ENCODE measurements at places on chromosomes 13 and 19.

DNA sequence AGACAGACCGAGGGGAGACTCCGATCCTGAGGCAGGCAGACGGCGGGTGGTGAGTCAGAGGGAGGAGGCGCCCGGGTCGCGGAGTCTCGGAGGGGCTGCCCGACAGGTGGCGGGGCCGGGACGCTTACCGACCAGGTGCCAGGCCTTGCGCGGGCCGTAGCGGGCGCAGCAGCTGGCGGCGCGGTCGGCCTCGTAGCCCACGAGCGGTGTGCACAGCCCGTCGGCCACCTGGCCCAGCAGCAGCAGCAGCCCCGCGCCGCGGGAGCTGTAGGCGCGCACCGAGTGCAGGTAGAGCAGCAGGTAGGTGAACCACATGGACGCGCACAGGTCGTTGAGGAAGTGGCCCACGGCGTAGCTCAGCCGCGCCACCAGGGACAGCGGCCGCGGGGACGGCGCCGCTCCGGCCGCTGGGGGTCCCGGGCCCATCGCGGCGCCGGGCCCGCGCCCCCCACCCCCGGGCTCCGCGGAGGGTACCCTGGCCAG is 367 bp downstream of the MFSD12 start:
- H3K27ac ChIP-seq = peak overlapping the region; percentile 81
- H3K27me3 ChIP-seq = no peaks in the 10 kb centered on the region
- H3K4me1 ChIP-seq = peaks cover 60% of the 10 kb centered on the region
- H3K4me3 ChIP-seq = peak overlapping the region; percentile 89

DNA sequence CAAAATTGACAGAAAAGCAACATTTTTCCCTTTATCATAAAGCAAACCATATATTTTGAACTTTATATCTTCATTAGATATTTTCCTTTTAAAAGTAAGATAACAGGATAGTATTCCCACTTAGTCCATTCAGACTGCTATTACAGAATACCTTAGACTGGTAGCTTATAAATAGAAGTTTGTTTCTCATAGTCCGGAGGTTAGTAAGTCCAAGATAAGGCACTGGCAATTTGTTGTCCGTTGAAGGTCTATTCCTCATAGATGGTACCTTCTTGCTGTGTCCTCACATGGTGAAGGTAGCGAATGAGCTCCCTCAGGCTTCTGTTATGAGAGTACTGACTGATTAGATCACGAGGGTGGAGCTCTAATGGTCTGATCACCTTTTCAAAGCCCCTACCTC is 70.4 kb downstream of the ZMYM2 start:
- peaks cover 60% of the 10 kb centered on the region for H3K36me3 ChIP-seq
- no peak overlapping the region for H3K4me3 ChIP-seq
- H3K4me1 ChIP-seq = peaks cover 13% of the 10 kb centered on the region

DNA sequence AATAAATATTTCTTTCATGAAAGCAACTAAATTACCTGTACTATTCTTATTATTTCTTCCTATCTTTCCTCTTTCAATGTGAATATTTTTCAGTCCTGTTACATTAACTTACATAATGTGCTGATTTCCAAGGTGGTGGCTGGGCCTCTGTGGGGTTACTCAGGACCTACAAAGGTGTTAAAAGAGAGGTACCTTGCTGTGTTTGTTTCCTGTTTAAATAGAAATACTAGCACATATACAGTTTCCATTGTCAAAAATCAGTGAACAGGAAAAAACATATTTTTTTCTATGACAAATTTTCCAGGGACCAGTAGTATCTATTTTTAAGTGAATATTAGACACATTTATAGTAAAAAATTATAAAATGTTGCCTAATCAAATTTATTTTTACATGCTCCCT is 8.7 kb upstream of the PCDH9 start:
- no peaks in the 10 kb centered on the region for H3K4me1 ChIP-seq
- no peaks in the 10 kb centered on the region for H3K36me3 ChIP-seq
- no peaks in the 10 kb centered on the region for H3K27me3 ChIP-seq

DNA sequence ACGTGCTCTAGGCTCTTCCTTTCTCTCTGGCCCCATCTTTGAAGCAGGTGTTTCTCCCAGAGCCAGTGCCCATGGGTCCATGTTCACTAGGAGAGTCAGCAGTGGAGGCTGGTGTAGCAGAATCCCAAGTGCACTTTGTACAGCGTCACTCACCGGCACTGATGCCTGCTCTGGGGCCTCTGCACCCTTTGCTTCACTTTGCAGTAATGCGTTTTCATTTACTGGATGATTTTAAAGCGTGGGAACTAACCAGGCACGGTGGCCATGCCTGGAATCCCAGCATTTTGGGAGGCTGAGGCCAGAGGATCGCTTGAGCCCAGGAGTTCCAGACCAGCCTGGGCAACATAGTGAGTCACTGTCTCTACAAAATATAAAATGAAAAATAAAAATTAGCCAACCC is 30.7 kb downstream of the SLC25A42 start:
- H3K36me3 ChIP-seq = peaks cover 32% of the 10 kb centered on the region
- no peaks in the 10 kb centered on the region for H3K4me1 ChIP-seq
- H3K27me3 ChIP-seq = no peaks in the 10 kb centered on the region
- no peak overlapping the region for H3K27ac ChIP-seq
- DNase-seq = no peak
- no peak overlapping the region for H3K4me3 ChIP-seq

DNA sequence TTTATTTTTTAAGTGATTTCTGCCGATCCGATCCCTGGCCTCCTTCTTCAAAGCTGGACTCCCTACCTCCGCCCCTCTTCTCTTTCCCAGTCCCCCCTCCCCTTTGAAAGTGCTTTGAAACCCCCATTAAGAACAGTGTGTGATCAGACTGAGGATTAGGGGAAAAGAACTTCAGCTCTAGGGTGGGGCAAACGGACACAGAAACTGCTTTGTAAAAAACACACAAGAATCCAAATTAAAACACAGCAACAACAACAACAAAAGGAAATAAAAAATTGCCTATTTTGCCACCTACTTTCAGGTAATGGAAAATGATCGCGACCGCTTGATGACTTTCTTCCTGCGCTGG is 1.4 kb downstream of the SPRY2 start:
- no peak overlapping the region for H3K4me3 ChIP-seq
- no peak for DNase-seq

- H3K27me3 ChIP-seq = peaks cover 8% of the 10 kb centered on the region
- peaks cover 16% of the 10 kb centered on the region for H3K4me1 ChIP-seq
- DNase-seq = no peak
- peak overlapping the region; percentile 84 for H3K27ac ChIP-seq
Observed at GRCh38 chr13:42039457-42039945, 8.9 kb upstream of the DGKH start.

DNA sequence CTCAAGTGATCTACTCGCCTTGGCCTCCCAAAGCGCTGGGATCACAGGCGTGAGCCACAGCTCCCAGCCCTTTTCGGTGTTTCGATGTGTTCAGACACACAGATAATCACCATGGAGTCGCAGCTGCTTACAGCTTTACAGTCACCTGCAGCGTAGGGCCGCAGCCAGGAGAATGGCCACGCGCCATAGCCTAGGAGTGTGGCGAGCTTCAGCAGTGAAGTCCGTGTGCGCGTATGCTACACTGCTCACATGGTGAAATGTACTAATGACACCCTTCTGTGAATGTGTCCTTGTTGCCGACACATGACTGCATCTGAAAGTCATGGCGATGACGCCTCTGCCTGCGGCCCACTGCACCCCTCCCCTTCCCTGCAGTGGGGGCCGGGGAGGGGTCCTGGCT is 23.6 kb downstream of the AP3D1 start:
- no peaks in the 10 kb centered on the region for H3K4me1 ChIP-seq
- peaks cover 68% of the 10 kb centered on the region for H3K36me3 ChIP-seq
- no peak overlapping the region for H3K27ac ChIP-seq
- H3K27me3 ChIP-seq = no peaks in the 10 kb centered on the region

DNA sequence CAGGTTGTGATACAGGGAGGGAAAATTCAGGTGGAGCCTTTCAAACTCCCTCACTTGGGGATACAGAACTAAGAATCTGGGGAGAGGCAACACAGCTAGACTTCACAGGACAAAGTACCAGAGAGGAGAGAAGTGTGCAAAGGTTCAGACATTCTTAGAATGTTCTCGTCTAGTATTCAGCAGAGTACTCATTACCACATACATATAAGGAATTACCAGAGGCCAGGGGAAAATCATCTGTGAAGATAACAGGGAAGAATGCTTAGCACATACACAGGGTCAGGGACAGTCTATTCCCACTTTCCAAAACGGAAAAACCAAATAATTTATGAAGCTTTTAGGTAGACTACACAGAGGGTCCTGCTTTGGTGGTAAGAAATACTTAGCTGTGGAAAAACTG is 58.1 kb downstream of the TRPC4 start:
- no peaks in the 10 kb centered on the region for H3K4me1 ChIP-seq
- no peak overlapping the region for H3K4me3 ChIP-seq
- H3K36me3 ChIP-seq = no peaks in the 10 kb centered on the region
- no peak for DNase-seq

DNA sequence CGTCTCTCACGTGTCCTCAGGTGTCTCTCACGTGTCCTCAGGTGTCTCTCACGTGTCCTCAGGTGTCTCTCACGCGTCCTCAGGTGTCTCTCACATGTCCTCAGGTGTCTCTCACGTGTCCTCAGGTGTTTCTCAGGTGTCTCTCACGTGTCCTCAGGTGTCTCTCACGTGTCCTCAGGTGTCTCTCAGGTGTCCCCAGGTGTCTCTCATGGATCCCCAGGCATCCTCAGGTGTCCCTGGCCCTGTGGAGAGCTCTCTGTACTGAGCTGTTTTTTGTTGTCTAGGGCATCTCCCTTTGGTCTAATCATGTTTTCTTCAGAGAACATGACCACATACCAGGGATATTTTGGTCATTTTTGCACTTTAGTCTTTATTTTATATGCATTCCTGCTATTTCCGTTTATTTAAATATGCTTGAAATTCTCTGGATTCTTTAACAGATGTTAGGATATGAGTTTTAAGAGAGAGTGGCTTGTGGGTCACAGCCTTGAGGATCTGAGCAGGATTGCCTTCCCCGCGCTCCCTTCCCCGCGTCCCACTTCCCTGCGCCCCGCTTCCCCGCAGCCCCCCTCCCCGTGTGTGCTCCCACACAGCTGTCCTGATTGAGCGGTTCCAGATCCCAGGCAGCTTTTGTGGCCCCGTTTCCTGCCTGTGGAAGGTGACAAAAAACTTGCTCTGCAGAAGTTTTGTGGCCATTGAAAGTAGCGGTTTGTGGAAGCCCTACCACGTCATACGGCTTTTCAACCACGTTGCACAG is 31.9 kb downstream of the ATP4B start:
- DNase-seq = no peak
- no peak overlapping the region for H3K4me3 ChIP-seq
- no peaks in the 10 kb centered on the region for H3K27me3 ChIP-seq
- no peaks in the 10 kb centered on the region for H3K4me1 ChIP-seq

DNA sequence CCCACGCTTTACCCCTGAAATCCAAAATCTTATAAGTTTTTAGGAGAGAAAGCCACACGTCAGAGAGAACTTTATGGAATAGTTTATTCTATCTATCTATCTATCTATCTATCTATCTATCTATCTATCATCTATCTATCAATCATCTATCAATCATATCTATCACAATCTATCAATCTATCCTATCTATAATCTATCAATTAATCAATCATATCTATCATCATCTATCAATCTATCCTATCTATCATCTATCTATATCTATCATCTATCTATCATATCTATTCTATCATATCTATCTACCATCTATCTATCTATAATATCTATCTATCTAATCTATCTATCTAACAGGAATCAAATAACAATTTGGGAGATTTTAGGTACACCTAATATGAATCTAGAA is 115.1 kb downstream of the FGF9 start:
- no peak for DNase-seq
- no peaks in the 10 kb centered on the region for H3K4me1 ChIP-seq
- H3K36me3 ChIP-seq = no peaks in the 10 kb centered on the region
- H3K4me3 ChIP-seq = no peak overlapping the region
- H3K27ac ChIP-seq = no peak overlapping the region
- H3K27me3 ChIP-seq = no peaks in the 10 kb centered on the region

- no peak for DNase-seq
- H3K27ac ChIP-seq = no peak overlapping the region
- H3K4me3 ChIP-seq = no peak overlapping the region
Observed at GRCh38 chr19:28466107-28467045, 746.6 kb downstream of the UQCRFS1 start.

DNA sequence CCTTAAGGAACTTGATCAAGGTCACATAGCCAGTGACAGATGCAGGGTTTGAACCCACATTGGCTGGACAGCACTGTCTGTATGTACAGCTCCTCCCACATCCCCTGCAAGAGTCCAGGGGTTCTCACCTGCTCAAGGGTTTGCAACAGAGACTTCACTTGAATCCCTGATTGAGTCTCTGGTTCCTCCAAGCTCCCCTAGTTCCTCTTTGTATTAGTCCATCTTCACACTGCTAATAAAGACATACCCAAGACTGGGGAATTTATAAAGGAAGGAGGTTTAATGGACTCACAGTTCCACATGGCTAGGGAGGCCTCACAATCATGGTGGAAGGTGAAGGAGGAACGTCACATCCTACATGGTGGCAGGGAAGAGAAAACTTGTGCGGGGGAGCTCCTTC is 72.8 kb upstream of the CLDN10 start:
- no peaks in the 10 kb centered on the region for H3K36me3 ChIP-seq
- no peak overlapping the region for H3K4me3 ChIP-seq
- peaks cover 5% of the 10 kb centered on the region for H3K4me1 ChIP-seq
- H3K27me3 ChIP-seq = peaks cover 6% of the 10 kb centered on the region
- H3K27ac ChIP-seq = no peak overlapping the region

GRCh38 chr13:42048342-42048683 is at the start of gene DGKH:
DGKH (plus strand) TSS chr13:42048648; CDS start chr13:42048774, 126 bp downstream.
- peak; percentile 24 for DNase-seq
- peaks cover 34% of the 10 kb centered on the region for H3K27me3 ChIP-seq
- peaks cover 12% of the 10 kb centered on the region for H3K4me1 ChIP-seq
- H3K4me3 ChIP-seq = peak within 1 kb of the TSS; percentile 85
- no peaks in the 10 kb centered on the region for H3K36me3 ChIP-seq
- H3K27ac ChIP-seq = no peak within 1 kb of the TSS

DNA sequence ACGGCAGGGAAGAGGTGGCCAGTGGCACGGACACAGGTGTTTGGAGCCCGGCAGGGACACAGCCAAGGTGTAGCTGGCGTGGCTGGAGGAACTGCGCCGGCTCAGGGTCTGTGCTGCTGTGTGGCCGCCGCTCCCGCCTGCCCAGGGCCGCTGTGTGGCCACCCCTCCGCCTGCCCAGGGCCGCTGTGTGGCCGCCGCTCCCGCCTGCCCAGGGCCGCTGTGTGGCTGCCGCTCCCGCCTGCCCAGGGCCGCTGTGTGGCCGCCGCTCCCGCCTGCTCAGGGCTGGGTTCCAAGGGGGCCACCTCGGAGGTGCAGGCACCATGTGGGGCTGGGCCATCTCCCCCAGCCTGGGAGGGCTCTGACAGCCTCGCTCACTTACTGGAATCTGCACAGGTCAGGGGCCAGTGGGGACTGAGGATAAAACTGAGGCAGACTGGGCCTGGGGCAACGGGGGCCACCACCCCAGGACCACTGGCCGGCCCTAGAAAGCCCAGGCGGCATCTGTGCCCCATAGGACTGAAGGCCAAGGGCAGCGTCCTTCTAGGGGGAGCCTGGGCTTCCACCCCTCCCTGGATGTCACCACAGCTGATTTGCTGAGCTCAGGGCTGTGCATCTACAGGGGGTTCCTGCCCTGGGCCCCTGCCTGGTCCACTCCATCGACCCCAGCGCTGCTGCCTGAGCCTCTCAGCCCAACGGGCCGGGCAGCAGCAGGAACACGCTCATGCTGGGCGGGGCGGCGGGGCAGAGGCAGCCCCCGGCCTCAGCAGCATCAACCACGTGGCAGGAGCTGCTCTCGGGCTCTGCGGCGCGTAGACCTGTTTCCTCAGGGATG is 21.5 kb downstream of the C13orf46 start:
- H3K27me3 ChIP-seq = no peaks in the 10 kb centered on the region
- H3K4me3 ChIP-seq = no peak overlapping the region
- peaks cover 17% of the 10 kb centered on the region for H3K4me1 ChIP-seq
- no peak for DNase-seq
- no peak overlapping the region for H3K27ac ChIP-seq
- H3K36me3 ChIP-seq = peaks cover 9% of the 10 kb centered on the region

GRCh38 chr13:40152145-40152544 is 496.7 kb downstream of the COG6 start:
- no peak overlapping the region for H3K4me3 ChIP-seq
- DNase-seq = no peak
- no peaks in the 10 kb centered on the region for H3K27me3 ChIP-seq
- H3K27ac ChIP-seq = no peak overlapping the region

Measured in activated B cell treated with CpG ODN at 0.5 μM for 24 hours (primary cell).